ENCODE measurements at places on chromosomes 11 and 22. TPM values are rescaled to one million over a fixed set of nuclear protein-coding genes. Genes with fewer than 3 reads are reported as not detected.

RAB36 gene
- 0.33 TPM for total RNA-seq

MS4A18 gene
- not detected for total RNA-seq

ELMOD1 gene
- total RNA-seq: not detected

ARHGAP32 gene
- 6.5 TPM for total RNA-seq

NECTIN1 gene
- 3.5 TPM for total RNA-seq

LARGE1 gene
- total RNA-seq: 1.1 TPM

PRG3 gene
- not detected for total RNA-seq

PNPLA3 gene
- total RNA-seq: not detected

PRODH gene
- 0.23 TPM for total RNA-seq

MAPK8IP1 gene
- total RNA-seq: 0.73 TPM

LMNTD2 gene
- 7.0 TPM for total RNA-seq

CADM1 gene
- 3.8 TPM for total RNA-seq

BIRC3 gene
- total RNA-seq: 197 TPM

MAJIN gene
- 0.44 TPM for total RNA-seq

SMTNL1 gene
- total RNA-seq: not detected

TMPRSS5 gene
- 1.5 TPM for total RNA-seq

FZD4 gene
- 0.03 TPM for total RNA-seq

CHADL gene
- total RNA-seq: 1.0 TPM

HEPN1 gene
- total RNA-seq: not detected

AP5B1 gene
- total RNA-seq: 25.6 TPM

GLYAT gene
- total RNA-seq: not detected

PHOX2A gene
- total RNA-seq: not detected

MIAT gene
- 270 TPM for total RNA-seq

CTSW gene
- 30.4 TPM for total RNA-seq

AGBL2 gene
- 7.8 TPM for total RNA-seq

Data from CD4-positive, alpha-beta memory T cell (primary cell).